ENCODE measurements at places on chromosomes 5 and 9.

- no peak for DNase-seq
Measured at GRCh38 chr5:68271124-68271523, 55.6 kb downstream of the PIK3R1 start.

- DNase-seq: no peak
Measured at GRCh38 chr9:79885093-79885857, 313.5 kb downstream of the TLE4 start.

- DNase-seq: peak; percentile 43
Measured at GRCh38 chr5:62093976-62094375, 212.0 kb upstream of the KIF2A start.

- no peak for DNase-seq
Measured at GRCh38 chr9:126151686-126152134, 174.9 kb upstream of the MVB12B start.

DNA sequence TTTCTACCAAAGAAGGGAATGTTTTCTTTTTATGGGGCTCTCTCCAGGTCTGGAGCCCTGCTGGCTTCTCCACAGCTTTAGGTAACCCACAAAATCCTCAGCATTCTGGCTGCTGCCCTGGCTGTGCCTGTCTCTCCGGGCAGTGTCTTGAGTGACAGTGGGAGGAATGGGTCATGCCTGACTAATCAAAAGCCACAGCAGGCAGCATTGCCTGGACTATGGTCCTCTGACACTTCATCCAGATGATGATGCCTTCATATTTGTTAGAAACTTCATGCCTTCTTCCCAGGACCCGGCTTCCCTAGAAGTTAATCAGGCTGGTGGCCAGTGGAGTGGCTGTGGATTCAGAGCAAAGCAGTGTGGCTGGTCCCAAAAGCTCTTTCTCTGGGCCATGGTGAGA lies 32.2 kb upstream of the TGFBI start:
- peak; percentile 42 for DNase-seq

DNA sequence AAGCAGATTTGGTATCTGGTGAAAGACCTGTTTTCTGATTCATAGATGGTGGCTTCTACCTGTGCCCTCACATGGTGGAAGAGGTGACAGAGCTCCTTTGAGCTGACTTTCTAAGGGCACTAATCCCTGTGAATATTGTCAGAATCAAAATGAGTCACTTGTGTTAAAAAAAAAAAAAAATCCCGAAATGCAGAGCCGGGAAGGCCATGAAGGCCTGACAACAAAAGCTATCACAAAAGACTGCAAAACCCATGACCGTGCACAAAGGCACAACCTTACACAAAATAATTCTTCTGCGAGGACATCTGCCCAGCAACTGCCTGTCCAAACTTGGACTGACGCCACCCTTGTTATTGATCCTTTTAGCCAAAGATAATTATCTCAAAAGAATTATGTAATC lies 19.6 kb upstream of the UBTD2 start:
- no peak for DNase-seq

DNA sequence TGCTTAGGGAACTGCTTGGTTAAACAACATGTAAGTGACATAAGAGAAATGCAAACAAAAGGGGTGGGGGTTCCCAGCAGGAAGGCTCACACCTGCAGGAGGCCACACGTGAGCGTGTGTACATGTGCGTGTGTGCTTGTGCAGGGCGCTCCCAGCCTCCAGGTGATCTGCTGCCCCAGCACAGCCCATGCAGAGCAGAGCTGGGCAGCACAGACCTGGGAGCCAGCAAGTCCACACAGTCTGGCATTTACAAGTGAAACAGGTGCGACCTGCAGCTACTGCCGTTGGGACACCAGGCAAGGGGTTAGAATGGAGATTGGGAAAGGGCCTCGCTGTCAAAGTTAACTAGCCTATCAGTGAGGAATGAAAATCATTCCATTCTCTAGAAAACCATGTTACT lies 41.8 kb downstream of the GRAMD2B start:
- DNase-seq: no peak

DNA sequence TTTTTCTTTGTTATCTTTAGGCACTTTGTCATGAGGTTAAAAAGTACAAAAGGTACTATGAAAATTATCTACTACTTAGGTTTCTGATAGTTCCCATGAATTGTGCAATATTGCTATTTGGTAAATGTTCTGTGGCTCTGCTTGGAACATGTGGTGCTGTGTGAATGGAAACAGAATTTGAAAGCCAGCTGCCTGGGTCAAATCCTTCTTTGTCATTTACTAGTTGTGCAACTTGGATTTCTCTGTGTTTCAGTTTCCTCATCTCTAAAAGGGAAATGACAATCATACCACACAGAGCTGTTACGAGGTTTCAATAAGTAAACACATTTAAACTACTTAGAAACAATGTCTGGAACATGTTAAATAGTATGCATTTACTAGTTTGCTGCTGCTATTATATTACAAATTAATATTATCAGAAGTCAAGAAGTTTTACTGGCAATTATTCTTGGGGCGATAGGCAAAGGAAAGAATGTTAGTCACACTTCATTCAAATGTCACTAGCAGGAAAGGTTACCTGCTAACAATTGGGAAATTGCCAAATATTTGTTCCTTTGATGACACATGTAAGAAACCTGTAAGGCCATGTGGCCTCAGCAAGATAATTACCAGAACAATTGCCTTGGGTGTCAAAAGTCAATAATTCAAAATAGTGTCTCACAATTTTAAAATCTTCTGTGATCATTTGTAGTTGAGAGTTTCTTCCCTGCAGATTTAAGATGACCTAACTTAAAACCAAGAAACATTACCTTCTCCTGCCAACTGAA lies 184.8 kb downstream of the KIAA0825 start:
- DNase-seq: peak; percentile 97

DNA sequence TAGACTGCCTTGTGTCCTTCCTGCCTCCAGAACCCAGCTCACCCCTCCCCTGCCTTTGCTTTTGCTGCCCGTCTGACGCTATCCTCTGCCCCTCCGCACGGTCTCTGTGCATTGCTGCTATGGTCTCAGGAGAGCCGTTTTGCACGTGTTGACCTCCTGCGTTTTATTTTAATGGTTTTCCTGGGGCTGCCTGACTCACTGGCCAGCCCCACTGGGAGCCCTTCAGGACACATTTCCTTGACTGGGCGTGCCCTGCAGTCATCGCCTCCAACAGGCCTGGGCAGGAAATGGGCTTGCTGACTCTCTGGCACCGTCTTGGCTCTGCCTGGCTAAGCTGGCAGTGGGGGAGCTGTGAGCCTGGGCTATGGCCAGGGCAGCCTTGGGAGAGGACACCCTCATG lies 17.9 kb upstream of the ASS1 start:
- DNase-seq: peak; percentile 37
